ENCODE measurements at places on chromosomes 2 and 18. TPM values are rescaled to one million over a fixed set of nuclear protein-coding genes. Genes with fewer than 3 reads are reported as not detected.
A peak's percentile ranks its signal among the peaks of the same experiment; 100 is the strongest.

The COL5A2 gene
- 24.2 TPM for total RNA-seq

The BOLL gene
- not detected for total RNA-seq

DNA sequence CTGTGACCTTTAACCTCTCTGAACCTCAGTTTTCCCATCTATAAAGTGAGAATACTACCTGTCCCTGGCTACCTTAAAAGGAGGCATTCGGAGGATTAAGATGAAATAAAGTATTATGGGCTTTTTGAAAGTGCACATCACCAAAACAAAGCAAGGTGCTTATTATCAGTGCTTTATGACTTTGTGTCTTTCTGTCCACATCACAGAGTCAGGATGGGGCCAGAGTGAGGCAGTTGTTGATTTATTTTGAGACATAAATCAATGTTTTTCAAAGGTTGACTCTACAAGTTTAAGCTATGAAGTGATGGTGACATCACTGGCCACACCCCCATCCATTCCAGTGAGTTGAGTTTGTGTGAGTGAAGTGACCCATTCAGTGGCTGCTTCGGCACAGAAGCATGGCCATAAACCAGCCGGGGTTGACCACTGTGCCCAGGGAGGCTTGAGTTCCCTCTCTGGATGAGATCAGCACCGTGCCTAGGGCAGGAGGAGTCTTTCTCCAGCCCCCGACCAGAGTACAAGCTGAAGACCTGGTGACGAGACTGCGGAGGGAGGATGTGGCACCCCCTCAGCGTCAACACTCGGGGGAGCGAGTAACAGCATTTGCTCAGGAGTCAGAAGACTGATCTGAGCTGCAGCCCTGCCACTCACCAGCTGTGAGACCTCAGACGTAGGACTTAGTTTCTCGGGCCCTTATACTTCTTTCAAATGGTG, 89.0 kb upstream of the PPP1CB start:
- no peaks in the 10 kb centered on the region for H3K36me3 ChIP-seq
- no peak overlapping the region for H3K4me3 ChIP-seq
- DNase-seq = no peak
- H3K27me3 ChIP-seq = no peaks in the 10 kb centered on the region
- H3K27ac ChIP-seq = no peak overlapping the region
- peaks cover 5% of the 10 kb centered on the region for H3K4me1 ChIP-seq

- no peak overlapping the region for H3K27ac ChIP-seq
- no peaks in the 10 kb centered on the region for H3K27me3 ChIP-seq
- no peak overlapping the region for H3K4me3 ChIP-seq
- DNase-seq = no peak
- H3K4me1 ChIP-seq = no peaks in the 10 kb centered on the region
Observed at GRCh38 chr2:185757356-185757755, 18.8 kb downstream of the FSIP2 start.

The ZNF396 gene
- 0.74 TPM for total RNA-seq

- H3K36me3 ChIP-seq = no peaks in the 10 kb centered on the region
- no peaks in the 10 kb centered on the region for H3K4me1 ChIP-seq
- no peak for DNase-seq
Observed at GRCh38 chr18:74661691-74662090, 64.0 kb downstream of the ZNF407 start.

- no peaks in the 10 kb centered on the region for H3K4me1 ChIP-seq
- no peak overlapping the region for H3K4me3 ChIP-seq
- no peak overlapping the region for H3K27ac ChIP-seq
- no peak for DNase-seq
Observed at GRCh38 chr18:58527285-58527951, 101.5 kb downstream of the ALPK2 start.

DNA sequence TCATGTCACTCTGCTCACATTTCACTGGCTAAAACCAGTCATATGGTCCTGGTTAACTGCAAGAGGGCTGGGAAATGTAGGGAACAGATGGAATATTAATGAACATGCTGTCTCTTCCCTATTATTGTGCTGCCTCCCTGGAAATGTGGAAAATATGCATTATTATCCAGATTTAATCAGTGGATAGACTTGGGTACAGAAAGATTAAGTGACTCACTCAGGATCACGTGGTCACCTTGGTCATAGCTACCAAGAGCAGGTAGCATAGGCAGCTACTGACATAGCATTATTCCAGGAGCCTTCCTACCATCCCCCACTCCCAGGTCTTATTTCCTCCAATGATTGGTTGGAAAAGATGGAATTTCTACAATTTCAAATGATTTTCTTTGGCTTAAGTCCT, 141.1 kb downstream of the HRH4 start:
- no peak overlapping the region for H3K4me3 ChIP-seq
- DNase-seq = no peak
- no peaks in the 10 kb centered on the region for H3K27me3 ChIP-seq
- no peaks in the 10 kb centered on the region for H3K36me3 ChIP-seq
- H3K4me1 ChIP-seq = no peaks in the 10 kb centered on the region

The ACTG2 gene
- 13.7 TPM for total RNA-seq

The DAW1 gene
- 0.84 TPM for total RNA-seq

- no peaks in the 10 kb centered on the region for H3K36me3 ChIP-seq
- no peak overlapping the region for H3K27ac ChIP-seq
- no peak overlapping the region for H3K4me3 ChIP-seq
Observed at GRCh38 chr18:10090668-10091067, 176.9 kb downstream of the VAPA start.

DNA sequence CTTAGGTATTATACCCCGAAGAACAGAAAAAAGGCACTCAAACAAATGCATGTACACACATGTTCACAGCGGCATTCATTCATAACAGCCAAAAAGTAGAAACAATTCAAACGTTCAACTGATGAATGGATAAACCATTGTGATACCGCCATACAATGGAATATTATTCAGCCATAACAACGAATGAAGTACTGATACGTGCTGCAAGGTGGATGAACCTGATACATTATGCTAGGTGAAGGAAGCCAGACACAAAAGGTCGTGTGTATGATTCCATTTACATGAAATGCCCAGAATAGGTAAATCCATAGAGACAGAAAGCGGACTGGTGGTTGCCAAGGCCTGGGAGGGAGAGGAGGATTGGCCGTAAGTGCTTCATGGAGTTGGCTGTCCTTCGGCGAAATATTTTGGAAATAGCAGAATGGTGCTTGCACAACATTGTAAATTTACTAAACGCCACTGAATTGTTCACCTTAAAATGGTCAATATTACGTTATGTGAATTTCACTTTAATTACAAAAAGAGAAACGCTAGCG, 750 bp upstream of the RMP24 start:
- H3K4me3 ChIP-seq = peak overlapping the region; percentile 75
- DNase-seq = no peak
- H3K4me1 ChIP-seq = no peaks in the 10 kb centered on the region

- no peak overlapping the region for H3K4me3 ChIP-seq
- peaks cover 9% of the 10 kb centered on the region for H3K4me1 ChIP-seq
- no peaks in the 10 kb centered on the region for H3K27me3 ChIP-seq
- H3K36me3 ChIP-seq = no peaks in the 10 kb centered on the region
- no peak for DNase-seq
Observed at GRCh38 chr2:174054926-174055325, 89.8 kb upstream of the SP3 start.

GRCh38 chr2:121888189-121888557, 132.7 kb downstream of the TSN start:
- H3K4me1 ChIP-seq = no peaks in the 10 kb centered on the region
- no peak for DNase-seq
- H3K27ac ChIP-seq = no peak overlapping the region
- H3K36me3 ChIP-seq = no peaks in the 10 kb centered on the region

The ACADL gene
- 0.34 TPM for total RNA-seq

DNA sequence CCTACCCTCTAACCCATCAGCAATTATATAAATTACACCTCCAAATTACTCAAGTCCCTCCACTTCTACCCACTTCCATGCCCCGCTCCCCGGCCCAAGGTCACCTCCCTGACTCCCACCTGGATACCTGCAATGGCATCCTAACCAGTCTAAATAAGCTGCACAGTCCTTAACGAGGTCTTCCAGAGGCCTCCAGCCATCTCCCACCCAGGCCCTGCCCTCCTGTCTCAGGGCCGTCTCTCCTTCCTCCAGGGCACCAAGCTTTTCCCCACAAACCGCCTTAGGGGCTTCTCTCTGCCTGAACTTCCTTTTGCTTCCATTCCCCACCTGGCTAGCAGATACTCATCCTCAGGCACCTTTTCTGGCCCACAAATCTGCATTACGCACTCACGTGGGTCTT, 4.8 kb downstream of the L3MBTL4 start:
- H3K4me3 ChIP-seq = no peak overlapping the region
- H3K4me1 ChIP-seq = peaks cover 8% of the 10 kb centered on the region
- peaks cover 19% of the 10 kb centered on the region for H3K27me3 ChIP-seq

- H3K27me3 ChIP-seq = no peaks in the 10 kb centered on the region
- H3K27ac ChIP-seq = no peak overlapping the region
- no peak for DNase-seq
- H3K4me1 ChIP-seq = no peaks in the 10 kb centered on the region
- no peak overlapping the region for H3K4me3 ChIP-seq
- H3K36me3 ChIP-seq = no peaks in the 10 kb centered on the region
Observed at GRCh38 chr2:132871831-132872230, 201.8 kb upstream of the LYPD1 start.

The PSMA8 gene
- total RNA-seq = not detected

DNA sequence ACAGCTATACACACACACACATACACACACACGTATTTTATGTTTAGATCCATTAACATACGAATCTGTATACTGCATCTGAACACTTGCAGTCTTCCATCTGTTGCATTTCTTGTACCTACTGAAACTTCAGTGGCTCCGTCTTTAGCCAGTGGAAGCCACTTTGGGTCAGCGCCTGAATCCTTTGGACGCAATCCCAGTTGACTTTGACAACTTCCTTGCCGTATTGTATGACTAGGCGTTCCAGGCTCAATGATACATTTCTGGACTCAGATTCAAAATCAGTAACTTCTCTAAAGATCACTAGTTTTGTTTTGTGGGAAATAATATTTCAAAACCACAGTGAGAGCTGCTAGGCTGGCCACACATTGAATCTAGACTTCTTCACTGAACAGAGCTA, 101.5 kb upstream of the GPC1 start:
- H3K27ac ChIP-seq = no peak overlapping the region
- no peaks in the 10 kb centered on the region for H3K36me3 ChIP-seq
- no peak overlapping the region for H3K4me3 ChIP-seq
- no peaks in the 10 kb centered on the region for H3K27me3 ChIP-seq
- no peaks in the 10 kb centered on the region for H3K4me1 ChIP-seq

GRCh38 chr18:77052297-77052982, 80.1 kb downstream of the MBP start:
- H3K36me3 ChIP-seq = no peaks in the 10 kb centered on the region
- peaks cover 14% of the 10 kb centered on the region for H3K4me1 ChIP-seq
- H3K27ac ChIP-seq = no peak overlapping the region
- H3K27me3 ChIP-seq = no peaks in the 10 kb centered on the region
- H3K4me3 ChIP-seq = no peak overlapping the region
- DNase-seq = no peak

DNA sequence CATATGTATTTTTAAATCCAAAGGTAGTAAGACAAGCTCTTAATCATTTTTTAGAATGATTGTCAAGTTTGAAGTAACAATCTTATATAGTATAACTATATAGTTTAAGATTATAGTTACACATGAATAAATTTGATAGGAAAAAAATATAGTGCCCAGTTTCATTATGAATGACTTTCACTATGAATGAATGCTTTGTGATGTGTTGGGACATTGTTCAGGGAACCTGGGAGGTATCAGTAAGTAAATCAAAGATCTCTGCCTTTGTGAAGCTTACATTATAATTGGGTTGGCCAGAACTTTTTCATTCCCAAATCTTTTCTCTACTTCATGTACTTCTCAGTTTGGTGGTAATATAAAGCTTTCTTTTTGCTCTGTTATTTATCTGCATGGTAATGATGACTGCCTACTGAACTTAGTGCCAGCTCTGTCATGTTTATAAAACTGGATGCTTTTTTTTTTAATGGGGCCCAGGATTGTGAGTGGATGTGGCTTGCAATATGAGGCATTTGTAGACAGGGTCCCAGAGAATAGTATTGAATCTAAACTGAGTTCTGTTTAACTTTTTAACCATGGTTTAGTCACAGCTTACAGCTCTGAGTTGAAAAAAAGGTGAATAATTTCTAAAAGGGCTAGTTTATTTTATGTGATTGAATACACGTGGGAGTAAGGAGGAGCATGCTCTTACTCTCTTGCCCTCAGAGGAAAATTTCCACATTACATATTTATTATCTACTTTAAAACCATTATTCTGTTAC, 23.3 kb downstream of the GLS start:
- no peaks in the 10 kb centered on the region for H3K27me3 ChIP-seq
- H3K4me3 ChIP-seq = no peak overlapping the region

The SERPINB10 gene
- not detected for total RNA-seq

DNA sequence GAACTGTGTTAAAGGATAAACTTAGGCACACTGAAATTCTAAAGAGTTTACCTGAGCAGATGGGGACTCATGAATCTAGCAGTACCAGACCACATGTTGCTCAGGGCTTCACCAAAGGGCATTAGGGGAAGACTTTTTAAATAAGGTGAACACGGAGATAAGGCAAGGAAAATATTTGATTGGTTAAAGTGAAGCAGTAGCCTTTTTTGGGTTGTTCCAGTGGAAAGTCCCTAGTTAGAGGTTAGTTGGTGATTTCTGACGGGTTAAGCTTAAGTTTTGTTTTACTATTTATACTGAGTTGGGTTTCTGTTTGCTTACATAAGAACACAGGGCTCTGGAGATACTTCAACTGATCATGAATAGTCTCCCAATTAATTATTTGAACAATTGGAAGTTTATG, 722.5 kb downstream of the SOCS6 start:
- no peak overlapping the region for H3K27ac ChIP-seq
- no peaks in the 10 kb centered on the region for H3K27me3 ChIP-seq
- DNase-seq = no peak
- no peak overlapping the region for H3K4me3 ChIP-seq
- H3K4me1 ChIP-seq = no peaks in the 10 kb centered on the region

The GRB14 gene
- 11.6 TPM for total RNA-seq

DNA sequence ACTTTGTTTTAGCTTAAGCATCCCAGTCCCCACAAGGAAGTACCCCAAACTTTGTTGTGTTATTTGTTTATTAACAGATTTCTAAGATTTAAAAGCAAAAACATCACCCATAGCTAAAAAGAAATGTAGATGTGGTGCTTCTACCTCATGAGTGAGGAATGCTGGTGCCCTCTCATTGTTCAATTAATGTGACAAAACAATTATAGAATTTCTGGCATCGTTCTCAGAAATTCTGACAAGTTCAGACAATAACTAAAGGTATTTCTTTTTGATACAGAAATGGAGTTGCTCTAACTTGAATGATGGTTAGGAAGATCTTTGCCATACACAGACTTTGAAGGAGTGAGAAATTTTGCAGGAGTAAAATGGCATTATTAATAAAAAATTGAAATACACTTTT, 42.9 kb downstream of the SPRED2 start:
- H3K27me3 ChIP-seq = no peaks in the 10 kb centered on the region
- no peak overlapping the region for H3K27ac ChIP-seq
- no peak for DNase-seq
- H3K36me3 ChIP-seq = no peaks in the 10 kb centered on the region

The SAP130 gene
- 49.2 TPM for total RNA-seq

GRCh38 chr2:52145005-52145404, 1113.1 kb upstream of the NRXN1 start:
- H3K4me3 ChIP-seq = no peak overlapping the region
- DNase-seq = no peak

The TMEM247 gene
- not detected for total RNA-seq

GRCh38 chr18:62678847-62679485, 36.4 kb upstream of the PHLPP1 start:
- no peaks in the 10 kb centered on the region for H3K36me3 ChIP-seq
- H3K4me1 ChIP-seq = peaks cover 8% of the 10 kb centered on the region
- H3K27ac ChIP-seq = no peak overlapping the region

The TRABD2A gene
- total RNA-seq = 18.6 TPM

- H3K27ac ChIP-seq = peak within 1 kb of the TSS; percentile 87
- DNase-seq = peak; percentile 94
- peak within 1 kb of the TSS; percentile 81 for H3K4me3 ChIP-seq
Observed at GRCh38 chr2:74441690-74442482, at the start of gene RTKN. TSS of gene RTKN (minus strand) at chr2:74441937. CDS start at chr2:74441816, 121 bp downstream.
